ENCODE measurements at places on chromosomes 1 and 21.

- DNase-seq, result no peak
Measured at GRCh38 chr1:13992489-13993285, 292.7 kb downstream of the PRDM2 start.

DNA sequence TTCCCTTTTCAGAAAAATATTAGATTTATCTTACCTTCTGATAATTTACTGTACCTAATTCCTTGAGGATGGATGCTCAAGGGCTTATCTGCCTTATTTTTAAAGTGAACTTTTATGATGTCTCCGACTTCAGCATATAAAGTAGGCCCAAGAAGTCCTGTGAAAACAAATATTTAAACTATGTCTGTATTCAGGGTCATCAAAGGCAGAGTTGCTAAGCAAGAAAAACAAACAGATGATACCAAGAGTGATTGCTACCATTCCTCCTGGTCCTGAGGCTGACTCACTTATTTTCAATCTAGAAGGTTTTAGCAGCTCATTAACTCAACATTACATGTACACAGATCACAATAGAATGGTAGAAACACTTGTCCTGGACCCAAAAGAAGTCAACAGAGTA, 14.1 kb downstream of the F5 start:
- DNase-seq, result no peak

DNA sequence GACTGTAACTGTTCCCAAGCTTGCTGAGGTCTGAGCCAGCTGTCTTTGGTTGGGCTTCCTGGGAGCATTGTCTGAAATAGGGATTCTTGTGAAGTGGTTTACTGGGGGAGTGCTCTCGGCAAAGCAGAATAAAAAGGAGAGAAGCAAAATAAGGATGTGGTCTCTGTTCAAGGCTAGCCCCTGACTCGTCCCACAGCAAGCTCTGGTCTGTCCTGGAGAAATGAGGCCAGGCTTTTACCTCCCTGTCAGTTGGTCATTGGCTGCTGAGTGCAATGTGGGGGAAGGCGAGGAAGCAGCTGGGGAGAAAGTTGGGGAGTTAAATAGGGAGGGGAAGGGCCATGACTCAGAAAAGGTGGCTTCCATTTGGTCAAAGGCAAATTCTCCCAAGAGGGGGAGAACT, 303.9 kb upstream of the DUSP10 start:
- DNase-seq, result no peak

- no peak for DNase-seq
Measured at GRCh38 chr1:90922996-90923395, 98.8 kb downstream of the ZNF644 start.

GRCh38 chr1:16101623-16102022, 28.2 kb upstream of the FAM131C start:
- no peak for DNase-seq

- no peak for DNase-seq
Measured at GRCh38 chr1:231699784-231700183, 73.2 kb downstream of the DISC1 start.

DNA sequence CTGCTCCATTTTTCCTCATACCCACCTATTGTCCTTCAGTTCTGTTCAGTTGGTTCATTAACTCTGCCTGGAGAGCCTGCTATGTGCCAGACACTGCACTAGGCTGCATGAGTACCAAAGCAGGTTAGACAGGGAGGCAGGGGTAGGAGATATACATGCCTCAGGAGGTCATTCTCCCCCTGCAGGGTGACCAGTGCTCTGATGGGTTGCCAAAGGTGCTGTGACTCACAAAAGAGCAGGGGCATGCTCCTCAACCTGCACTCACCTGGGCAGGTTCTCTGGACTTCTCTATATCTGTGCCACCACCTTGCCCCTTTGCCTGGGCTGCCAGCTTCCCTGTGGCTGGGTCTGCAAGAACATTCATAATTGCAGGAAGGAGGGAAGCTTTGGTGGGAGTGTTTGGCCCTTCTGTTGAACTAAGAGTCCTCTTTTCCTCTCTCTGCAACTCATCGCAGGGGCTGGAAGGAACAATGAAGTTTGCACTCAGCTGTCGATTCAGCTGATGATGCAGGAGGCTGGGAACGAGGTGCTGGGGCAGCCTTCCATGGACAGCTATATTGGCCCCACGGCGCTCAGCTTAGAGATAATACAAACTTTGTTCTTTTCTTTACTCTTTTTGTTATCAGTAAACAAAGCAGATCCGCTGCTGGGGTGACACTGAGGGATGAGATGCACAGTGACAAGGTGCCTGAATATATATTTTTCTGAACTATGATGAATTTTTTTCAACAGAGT, 356.4 kb upstream of the PLXNA2 start:
- DNase-seq, result no peak

DNA sequence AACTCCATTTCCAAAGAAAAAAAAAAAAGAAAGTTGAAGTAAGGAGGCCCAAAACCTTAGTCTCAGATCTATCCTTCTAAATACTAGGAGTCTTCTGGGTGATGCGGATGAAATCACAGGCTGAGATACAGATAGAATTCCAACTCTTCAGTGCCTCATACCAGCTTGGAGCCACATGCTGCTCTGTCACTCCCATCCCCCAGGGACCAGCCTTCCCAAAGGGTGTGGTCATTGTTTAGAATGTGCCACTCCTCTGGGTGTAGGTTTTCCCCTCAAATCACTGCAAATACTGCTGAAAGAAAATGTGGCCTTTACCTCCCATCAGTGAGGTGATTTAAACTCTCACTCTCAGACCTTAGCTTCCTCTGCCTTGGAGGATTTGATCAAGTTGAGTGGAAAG, 112.9 kb downstream of the CDC7 start:
- no peak for DNase-seq

DNA sequence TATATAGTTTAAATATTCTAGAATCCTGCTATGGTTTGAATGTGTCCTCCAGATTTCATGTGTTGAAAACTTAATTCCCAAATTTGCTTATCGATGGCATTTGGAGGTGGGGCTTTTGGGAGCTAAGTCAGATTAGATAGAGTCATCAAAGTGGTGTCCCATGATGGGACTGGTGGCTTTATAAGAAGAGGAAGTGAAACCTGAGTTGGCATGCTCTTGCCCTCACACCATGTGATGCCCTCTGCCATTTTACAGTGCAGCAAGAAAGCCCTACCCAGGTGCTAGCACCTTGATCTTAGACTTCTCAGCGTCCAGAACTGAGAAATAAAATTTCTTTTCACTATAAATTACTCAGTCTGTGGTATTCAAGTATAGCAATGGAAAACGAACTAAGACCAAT, 111.3 kb downstream of the TGFB2 start:
- no peak for DNase-seq

DNA sequence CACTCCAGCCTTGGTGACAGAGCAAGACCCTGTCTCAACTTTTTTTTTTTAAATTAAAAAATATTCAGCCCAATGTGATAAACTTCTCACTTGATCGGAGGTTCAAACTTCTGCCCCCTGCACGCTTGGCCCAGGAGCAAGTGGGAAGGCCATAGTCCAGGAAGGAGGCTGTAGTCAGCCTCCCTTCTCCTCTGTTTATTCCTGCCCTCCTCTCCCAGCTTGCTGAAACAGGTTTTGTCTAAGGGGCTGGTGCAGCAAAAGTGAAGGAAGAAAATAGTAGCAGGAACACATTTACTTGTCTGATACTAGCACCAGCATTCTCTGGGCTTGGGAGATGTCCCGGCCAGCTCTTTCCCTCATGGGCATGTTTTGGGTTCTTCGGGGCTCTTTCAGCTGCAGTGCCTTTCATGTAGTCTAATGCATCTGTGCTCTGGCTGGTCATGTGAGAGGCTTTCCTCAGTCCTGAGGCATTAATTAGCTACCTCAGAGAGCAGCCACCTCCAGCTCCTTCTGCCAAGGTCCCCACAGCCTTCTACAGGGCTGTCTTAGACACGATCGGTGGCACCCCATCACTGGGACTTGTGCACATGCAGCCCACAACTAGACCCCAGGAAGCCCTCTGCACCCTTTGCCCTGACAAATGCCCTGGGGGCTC, 12.9 kb downstream of the SLC44A3 start:
- no peak for DNase-seq

DNA sequence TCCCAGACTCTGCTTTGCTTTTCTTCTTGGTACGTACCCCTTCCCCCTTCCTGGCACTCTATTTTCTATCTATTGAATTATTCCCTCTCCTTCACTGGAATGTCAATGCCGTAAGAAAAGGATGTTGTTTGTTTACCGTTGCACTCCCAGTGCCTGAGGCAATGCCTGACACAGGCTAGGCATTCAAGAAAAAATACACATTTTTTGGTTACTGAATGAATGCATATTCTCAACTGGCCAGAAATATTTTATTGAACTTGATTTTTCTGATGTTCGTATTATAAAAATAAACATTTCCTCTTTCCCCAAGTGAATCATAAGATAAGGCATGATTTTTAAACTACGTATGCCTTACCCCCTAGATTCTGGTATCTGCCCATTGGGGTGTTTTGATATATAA, 41.2 kb downstream of the GNG12 start:
- no peak for DNase-seq

DNA sequence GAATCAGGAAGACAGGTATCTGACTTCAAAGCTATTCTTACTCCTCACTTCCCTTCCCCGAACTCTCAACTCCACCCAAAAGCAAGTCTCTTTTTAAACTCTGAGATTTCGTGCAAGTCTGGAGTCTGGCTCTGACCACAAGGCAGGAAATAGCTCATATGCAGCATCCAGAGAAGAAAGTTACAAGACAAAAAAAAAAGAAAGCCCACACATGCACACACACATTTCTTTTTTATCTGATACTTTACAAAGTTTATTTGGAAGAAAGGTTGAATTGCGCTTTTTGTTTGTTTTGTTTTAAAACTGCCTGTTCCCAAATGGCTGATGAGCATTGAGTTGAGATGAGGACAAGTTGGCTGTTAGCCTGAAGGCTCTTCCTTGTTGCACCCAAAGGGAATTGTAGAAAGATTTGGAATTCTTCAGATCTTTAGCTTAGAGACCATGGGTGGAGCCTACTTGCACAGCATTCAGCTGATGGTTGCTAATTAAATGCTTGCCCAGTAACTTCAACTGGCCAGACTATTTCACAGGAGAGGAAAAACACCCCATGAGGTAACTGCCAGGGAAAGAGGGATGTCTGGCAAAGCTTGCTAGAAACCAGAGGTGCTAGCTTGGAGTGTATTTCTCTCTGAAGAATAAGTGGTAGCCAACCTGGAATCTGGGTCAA, 490.3 kb downstream of the TTLL7 start:
- DNase-seq, result no peak

DNA sequence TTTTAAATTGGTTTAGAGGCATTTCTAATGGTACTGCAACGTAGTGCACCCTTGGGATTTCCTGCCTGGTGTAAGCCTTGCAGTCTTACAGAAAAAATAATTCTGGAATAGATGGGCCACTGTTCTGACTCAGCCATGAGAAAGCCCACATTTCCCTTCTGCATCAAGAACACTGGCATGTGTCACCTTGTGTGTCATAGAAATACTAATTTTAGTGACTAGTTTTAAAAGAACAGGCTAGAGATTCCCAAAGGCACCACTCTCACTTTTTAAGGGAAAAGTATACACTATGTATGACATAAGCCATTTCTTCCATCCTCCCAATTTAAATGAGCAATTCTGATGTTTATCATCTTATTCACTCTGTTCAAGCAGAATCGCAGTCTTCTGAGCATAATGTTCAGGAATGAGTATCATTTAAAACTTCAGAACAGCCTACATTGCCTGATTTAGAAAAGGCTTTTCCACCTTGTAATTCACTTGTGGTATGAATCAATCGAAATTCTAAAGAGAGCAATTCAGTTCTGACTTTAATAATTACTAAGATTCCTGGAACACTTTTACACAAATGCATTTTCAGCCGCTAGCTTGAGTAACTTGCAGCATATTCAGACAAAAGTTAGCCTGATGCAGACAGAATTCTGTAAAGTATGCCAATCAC, 18.8 kb downstream of the RGS13 start:
- no peak for DNase-seq

DNA sequence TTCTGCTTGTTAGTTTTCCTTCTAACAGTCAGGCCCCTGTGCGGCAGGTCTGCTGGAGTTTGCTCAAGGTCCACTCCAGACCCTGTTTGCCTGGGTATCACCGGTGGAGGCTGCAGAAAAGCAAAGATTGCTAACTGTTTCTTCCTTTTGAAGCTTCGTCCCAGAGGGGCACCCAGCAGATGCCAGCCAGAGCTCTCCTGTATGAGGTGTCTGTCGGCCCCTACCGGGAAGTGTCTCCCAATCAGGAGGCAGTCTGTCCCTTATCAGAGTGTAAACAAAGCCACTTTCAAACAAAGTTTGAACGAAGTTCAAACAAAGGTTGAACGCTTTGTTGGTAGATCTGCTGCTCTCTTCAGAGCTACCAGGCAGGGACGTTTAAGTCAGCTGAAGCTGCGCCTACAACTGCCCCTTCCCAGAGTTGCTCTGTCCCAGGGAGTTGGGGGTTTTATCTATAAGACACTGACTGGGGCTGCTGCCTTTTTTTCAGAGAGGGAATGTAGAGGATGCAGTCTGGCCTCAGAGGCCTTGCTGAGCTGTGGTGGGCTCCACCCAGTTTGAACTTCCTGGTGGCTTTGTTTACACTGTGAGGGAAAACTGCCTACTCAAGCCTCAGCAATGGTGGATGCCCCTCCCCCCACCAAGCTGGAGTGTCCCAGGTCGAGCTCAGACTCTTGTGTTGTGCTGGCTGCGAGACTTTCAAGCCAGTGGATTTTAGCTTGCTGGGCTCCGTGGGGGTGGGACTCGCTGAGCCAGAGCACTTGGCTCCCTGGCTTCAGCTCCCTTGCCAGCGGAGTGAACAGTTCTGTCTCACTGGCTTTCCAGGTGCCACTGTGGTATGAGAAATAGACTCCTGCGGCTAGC, 401.8 kb downstream of the SRGAP2C start:
- DNase-seq, result no peak

DNA sequence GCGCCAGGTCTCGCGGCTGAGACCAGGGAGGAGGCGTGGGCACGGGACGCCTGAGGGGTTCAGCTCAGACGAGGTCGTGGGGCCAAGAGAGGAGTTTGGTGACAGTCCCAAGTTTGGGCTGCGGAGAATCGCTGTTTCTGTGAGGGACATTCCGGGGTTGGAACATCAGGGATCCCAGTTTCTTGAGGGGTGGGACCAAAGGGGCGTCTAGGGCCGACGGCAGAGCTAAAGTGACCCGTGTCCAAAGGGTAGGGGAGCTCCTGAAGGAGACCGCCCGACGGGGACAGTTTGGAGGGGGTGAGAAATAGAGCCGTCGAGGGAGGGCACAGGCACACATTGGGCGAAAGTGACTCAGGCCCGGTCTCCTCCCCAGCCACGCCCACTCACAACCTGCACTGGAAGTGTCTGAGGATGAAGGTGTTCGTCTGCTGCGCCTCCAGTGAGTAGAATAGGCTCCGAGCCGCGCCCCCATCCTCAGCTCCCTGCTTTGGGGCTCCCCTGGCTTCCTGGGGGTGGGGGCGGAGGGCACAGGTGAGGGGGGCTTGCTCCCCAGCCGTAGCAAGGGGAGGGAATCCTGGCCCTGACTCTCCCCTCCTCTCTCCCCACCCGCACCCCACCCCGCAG, 7.0 kb downstream of the EFNA3 start:
- DNase-seq, result peak; percentile 40

- DNase-seq, result no peak
Measured at GRCh38 chr1:8860738-8861516, 17.6 kb downstream of the ENO1 start.

GRCh38 chr1:23732363-23733224, 10.7 kb upstream of the ELOA start:
- DNase-seq, result no peak

- DNase-seq, result no peak
Measured at GRCh38 chr1:146032631-146033219, 11.2 kb upstream of the HJV start.

GRCh38 chr1:18922319-18922726, 20.0 kb upstream of the ALDH4A1 start:
- no peak for DNase-seq

GRCh38 chr1:111190931-111191451, 9.5 kb downstream of the DENND2D start:
- no peak for DNase-seq
